Hippocampal formation (tissue), 2 donors: ENCODE measurements at places on chromosomes 1 and 21.

- no peak for DNase-seq
Measured at GRCh38 chr1:178581351-178582303, 68.7 kb downstream of the TEX35 start.

GRCh38 chr1:86696522-86696921, 7.9 kb upstream of the SH3GLB1 start:
- DNase-seq: no peak

DNA sequence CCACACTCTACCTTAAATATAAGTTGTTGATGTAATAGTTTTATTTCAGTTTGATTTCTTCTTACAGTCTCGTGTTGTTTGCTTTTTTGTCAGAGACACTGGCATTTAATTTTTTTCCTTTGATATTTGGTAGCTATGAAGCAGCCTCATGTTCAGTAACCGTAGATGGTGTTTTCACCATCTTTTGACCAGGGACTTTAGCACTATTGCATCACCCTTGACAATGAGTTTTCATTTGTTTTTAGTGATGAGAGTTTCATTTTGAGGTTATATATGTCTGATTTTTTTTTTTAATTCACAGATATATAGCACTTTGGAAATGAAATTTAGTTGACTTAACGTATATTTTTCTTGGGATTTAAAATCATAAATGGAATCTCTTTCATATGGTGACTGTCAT, 36.2 kb downstream of the CEP350 start:
- no peak for DNase-seq

GRCh38 chr1:88990426-88990825, 2.0 kb downstream of the KYAT3 start:
- no peak for DNase-seq

- peak; percentile 37 for DNase-seq
Measured at GRCh38 chr1:40668769-40669525, 3.5 kb upstream of the RIMS3 start.

DNA sequence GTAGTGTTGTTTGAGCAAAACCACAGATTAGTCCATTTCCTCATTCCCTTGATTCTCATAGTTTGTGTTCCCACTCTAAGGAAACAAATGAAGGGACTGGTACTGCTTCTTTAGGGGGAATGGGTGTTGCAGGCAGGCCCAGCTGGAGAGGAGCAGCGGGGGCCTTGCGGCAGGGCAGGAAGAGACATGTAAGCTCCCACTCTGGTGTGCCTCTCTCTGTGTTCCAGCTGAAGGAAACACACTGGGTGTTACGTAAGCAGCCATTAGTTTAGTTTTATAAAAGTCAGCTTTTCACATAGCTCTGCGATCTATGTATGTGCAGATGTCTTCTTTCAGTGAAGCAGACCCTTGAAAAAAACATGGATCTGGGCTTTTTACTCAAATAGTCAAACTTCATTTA, 99.5 kb downstream of the CACHD1 start:
- no peak for DNase-seq

GRCh38 chr1:201418461-201418860, 3.1 kb downstream of the TNNI1 start:
- no peak for DNase-seq

DNA sequence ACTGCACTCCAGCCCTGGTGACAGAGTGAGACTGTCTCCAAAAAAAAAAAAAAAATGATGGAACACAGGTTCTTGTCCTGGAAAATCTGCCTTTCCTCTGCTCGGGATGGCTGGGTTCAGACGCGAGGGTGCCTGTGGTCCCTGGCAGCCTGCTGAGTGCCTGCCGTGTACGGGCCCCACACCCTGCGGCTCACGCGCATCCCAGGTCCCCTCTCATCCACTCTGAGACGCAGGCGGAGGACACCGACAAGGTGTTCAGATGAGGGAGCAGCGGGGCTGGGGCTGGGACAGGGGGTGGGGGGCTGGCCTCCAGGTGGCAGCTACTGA, 4.3 kb upstream of the ANKRD65 start:
- no peak for DNase-seq

- DNase-seq: no peak
Measured at GRCh38 chr1:34906756-34907155, 22.7 kb downstream of the DLGAP3 start.

GRCh38 chr1:188689542-188689941, 1788.1 kb downstream of the BRINP3 start:
- DNase-seq: no peak

DNA sequence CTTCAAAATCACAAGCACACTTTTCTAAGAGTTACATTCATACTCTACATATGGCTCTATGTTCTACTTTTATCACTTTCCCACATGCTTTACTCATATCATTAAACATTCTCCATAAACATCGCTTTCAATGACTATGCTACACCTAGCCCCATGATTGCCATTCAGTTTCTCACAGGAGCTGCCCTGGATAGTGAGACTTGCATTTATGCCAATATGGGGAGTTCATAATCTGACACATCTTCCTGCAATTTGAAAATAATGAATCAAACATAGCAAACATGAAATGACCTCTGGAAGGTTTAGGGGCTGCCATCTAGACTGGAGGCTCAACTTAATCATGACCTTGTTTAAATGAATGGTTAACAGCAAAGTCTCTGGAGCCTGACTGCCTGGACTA, 9.0 kb upstream of the CYP4A22 start:
- DNase-seq: no peak

GRCh38 chr1:30523055-30524020, 200.0 kb downstream of the MATN1 start:
- no peak for DNase-seq

GRCh38 chr1:7808253-7808844, 24.3 kb downstream of the PER3 start:
- peak; percentile 4 for DNase-seq

- DNase-seq: no peak
Measured at GRCh38 chr1:228316589-228317387, 89.8 kb downstream of the TRIM11 start.

GRCh38 chr1:162088281-162088969, 18.9 kb downstream of the NOS1AP start:
- DNase-seq: no peak

GRCh38 chr1:221206076-221206475, 326.8 kb downstream of the HLX start:
- no peak for DNase-seq

- no peak for DNase-seq
Measured at GRCh38 chr1:163588796-163589195, 267.0 kb downstream of the NUF2 start.

GRCh38 chr1:230090194-230090711, 23.2 kb downstream of the GALNT2 start:
- DNase-seq: no peak

GRCh38 chr1:185159966-185160365, 3.0 kb downstream of the SWT1 start:
- no peak for DNase-seq

GRCh38 chr1:119428991-119429390, 14.0 kb downstream of the HSD3B2 start:
- DNase-seq: no peak

- DNase-seq: no peak
Measured at GRCh38 chr1:164718821-164719220, 159.8 kb downstream of the PBX1 start.

DNA sequence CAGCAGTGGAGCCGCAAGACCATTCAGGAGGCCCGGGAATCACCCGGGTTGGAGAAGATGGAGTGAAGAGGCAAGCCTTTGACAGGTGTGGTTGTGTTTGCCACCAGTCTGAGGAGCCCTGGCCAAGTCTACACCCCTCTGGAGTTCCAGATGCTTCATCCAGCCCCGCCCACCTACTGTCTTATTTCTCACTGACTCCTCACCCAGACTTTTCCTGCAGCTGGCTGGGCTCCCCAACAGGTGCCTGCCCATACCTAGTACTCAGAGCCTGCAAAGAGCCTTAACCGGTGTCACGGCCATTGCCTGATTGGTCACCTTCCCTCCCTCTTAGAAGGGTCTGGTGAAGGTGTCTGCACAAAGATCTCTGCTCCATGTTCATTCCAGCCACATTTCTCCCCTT, 16.0 kb downstream of the SLC9A1 start:
- no peak for DNase-seq

DNA sequence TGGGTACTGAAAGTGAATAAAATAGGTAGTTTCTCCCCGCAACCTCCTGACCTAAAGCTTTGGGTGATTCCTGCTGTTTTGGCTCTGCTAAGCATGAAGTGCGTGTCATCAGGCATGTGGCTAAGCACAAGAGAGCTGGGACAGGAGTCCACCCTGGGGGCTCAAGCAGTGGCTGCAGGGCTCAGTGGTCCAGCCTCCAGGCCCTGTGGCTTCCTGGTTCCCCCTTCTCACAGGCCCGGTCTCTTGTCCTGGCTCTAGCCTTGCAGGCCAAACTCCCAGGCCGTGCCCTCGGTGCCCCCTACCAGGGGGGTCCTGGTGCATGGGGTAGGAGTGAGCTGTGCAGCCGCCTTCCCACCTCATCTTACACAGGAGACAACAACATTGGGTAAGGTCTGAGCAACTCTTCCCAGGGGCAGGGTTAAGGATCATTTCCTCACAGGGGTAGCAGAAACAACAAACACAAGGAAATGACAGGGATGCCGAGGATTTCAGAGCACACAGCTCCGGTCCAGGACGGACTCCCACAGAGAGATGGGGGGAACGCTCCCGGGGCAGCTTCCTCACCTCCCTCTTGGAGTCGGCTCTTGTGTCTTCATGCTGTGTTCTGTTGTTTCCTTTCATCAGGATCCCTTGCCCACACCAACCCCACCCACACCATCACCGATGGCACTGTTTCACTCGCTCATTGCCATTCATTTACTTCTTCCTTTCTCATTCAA, 19.8 kb upstream of the SLC2A1 start:
- DNase-seq: no peak

- DNase-seq: no peak
Measured at GRCh38 chr1:156490401-156491032, 10.1 kb downstream of the MEF2D start.

GRCh38 chr1:115678141-115678540, 36.4 kb downstream of the VANGL1 start:
- DNase-seq: no peak

DNA sequence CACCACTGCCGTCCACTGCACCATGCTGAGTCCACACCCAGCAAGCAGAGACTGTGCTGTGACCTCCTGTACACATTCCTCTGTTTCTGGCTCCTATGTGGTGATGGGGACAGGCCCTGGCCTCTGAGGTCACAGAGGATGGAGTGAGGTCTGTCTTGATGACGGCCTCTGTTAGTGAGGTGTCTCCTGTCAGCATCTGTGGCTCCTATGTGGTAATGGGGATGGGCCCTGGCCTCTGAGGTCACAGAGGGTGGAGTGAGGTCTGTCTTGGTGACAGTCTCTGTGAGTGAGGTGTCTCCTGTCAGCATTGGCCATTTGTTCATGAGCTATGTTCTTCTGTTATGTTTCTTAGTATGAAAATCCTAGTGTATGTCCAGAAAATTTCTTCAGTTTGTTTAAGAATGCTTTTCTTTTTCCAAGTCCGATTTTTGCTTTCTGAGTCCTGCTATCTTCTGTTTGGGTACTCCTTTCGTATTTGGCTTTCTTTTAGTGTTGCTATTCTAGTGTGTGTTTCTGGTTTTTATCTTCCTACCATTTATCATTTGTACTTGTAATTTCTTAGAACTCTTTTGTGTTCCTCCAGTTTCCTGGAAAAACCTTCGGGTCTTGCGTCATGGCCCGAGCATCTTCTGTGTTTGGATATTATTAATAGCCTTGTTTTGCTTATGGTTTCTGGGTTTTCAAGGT, 13.4 kb downstream of the SNAP47 start:
- DNase-seq: no peak

DNA sequence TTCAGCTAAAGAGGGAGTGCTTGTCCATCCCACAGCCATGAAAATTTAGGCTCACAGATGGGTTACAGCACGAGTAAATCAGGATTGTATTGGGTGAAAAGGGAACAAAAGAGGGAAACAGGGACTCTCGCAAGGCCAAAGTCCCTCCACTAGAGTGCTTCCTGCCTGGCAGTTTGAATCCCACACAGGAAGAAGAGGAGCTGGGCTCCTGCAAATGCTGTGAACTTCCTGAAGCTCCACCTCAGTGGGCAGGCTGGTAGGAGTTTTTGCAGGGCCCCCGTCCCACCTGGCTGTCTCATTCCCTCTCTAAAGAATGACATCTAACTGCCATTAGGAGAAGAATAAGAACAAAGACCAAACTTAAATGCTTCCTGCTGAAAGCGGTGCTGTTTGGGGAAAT, 712.0 kb upstream of the PRMT6 start:
- no peak for DNase-seq

- DNase-seq: no peak
Measured at GRCh38 chr1:47444562-47445465, 7.0 kb downstream of the FOXD2 start.

GRCh38 chr21:37575580-37575979, 209.0 kb downstream of the DYRK1A start:
- DNase-seq: no peak

DNA sequence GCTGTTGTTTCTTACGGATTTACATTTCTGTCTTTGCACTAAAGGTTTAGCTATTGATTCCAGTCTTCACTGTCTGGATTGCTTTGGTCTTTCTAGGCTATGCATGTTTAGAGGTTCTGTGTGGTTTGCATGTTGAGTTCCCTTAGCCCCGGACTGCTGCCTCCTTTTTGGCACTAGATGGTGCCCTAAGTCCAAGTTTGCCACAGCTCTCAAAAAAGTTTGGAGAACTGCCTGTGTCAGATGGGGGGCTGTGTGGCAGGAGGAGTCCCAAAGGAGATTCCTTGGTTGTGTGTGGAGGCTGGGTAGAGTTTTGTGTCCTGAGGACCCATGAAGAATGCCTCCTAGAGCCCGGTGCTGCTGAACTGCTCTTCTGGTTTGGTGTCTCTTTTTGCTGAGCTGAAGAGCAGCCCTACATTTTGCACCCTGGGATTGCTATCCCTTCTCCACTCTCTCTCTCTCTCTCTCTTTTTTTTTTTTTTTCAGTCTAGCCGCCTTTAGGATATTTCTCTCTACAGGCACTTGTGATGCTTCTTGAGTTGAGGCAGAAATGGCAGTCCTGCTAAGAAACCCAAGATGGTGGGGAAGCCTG, 74.4 kb downstream of the PTGS2 start:
- no peak for DNase-seq

DNA sequence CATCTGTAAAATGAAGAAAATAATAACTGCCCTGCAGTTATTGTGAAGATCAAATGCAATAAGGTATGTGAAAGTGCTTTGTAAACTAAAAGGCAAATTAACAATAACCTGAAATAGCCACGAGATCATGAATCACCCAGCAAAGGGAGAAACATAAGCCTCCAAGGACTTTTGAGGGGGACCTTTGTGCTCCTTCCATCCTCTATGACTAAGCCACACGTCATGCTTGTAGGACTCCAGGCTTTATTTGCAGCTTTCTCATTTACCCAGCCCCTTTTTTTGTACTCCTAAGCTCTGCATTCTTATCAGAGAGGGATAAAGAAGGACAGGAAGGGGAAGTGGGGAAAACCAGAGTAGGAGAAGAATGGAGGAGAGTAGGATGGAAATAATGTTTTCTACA, 115.1 kb downstream of the PROX1 start:
- no peak for DNase-seq

GRCh38 chr21:36803051-36803645, 104.2 kb downstream of the SIM2 start:
- DNase-seq: peak; percentile 55

DNA sequence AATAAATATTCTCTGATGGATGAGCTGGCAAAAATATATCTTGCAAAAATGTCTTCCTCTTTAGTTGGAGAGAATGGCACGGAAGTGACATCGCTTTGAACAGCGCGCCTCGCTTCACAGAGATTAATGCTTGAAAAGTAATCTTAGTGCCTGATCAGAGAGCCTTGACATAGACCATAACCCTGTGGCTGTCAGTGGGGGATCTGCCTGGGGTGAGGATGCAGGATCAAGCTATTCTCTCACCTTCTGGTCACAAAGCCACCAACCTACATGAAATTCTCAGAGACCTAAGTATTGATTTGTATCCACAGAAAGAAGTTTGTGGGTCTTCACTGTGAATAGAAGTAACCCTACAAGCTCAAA, 492.6 kb downstream of the LMO4 start:
- no peak for DNase-seq
